ENCODE measurements at places on chromosomes 1 and 21.

GRCh38 chr1:10613340-10613739 lies 138.6 kb downstream of the PEX14 start:
- DNase-seq, result no peak

GRCh38 chr1:165903672-165904071 lies 76.3 kb downstream of the UCK2 start:
- DNase-seq, result no peak

DNA sequence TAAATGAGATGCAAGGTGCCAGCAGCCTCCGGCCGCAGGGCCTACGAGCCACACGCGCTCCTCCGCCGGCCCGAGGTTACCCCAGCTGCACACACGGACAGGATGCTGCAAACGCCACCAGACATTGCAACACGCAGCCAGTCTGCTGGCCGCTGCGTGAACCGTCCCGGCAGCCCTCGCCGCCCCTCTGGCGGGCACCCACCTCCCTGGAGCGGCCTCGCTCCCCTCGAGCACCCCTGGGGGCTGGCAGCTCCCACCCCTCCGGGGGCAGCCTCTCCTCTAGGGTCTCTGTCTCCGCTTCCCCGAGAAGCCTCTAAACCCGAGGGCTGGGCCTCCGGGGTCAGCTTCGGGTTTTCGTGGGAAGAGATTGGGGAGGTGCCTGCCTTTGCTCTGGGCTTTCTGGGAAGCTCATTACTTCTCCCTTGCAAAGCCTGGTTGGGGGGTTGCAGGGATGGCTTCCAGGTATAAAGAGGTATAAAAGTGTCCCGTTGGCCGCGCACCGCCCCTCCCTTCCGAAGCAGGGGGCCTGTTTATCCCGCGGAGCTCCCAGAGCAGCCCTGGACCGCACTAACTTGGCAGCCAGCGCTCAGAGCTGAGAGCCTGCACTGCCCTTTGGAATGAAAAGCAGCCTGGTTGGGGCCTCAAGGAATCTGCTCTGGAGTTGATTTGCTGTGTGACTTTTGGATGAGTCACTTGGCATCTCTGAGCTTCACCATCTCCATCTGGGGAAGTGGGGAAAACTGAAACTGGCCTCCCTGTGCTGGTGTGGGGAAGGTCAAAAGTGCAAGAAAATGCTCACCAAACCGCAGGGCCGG lies 21.8 kb downstream of the DHRS3 start:
- DNase-seq, result no peak

DNA sequence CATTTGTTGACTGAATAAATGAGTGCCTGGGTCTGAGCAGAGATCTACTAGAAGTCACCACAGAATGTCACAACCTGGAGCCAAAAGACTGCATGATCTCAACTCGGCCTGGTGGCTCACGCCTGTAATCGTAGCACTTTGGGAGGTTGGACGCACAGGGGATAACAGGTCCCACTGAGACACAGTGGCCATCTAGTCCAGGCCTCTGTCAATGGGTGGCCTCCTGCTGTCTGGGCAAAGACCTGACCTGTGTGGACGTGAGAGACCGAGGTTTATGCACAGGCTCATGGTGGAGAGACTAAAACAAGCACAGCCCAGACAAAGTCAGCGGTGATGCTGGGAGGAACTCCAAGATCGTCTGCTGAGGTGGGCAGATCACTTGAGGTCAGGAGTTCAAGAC lies 103.0 kb upstream of the BACE2 start:
- no peak for DNase-seq

- DNase-seq, result no peak
Measured at GRCh38 chr1:110205591-110206155, 4.4 kb upstream of the KCNC4 start.

DNA sequence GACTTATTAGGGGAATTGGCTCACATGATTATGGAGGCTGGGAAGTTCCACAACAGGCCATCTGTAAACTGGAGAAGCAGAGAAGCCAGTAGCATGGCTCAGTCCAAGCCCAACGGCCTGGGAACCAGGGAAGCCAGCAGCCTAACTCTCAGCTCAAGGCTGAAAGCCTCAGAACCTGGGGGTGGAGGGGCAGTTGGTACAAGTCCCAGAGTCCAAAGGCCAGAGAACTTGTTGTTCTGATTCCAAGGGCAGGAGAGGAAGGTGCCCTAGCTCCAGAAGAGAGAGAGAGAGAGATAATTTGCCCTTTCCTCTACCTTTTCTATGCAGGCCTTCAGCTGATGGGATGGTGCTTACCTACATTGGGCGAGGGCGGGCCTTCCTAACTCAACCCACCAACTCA lies 55.3 kb downstream of the MAN1C1 start:
- no peak for DNase-seq
